ENCODE measurements at places on chromosomes 2 and 18.

DNA sequence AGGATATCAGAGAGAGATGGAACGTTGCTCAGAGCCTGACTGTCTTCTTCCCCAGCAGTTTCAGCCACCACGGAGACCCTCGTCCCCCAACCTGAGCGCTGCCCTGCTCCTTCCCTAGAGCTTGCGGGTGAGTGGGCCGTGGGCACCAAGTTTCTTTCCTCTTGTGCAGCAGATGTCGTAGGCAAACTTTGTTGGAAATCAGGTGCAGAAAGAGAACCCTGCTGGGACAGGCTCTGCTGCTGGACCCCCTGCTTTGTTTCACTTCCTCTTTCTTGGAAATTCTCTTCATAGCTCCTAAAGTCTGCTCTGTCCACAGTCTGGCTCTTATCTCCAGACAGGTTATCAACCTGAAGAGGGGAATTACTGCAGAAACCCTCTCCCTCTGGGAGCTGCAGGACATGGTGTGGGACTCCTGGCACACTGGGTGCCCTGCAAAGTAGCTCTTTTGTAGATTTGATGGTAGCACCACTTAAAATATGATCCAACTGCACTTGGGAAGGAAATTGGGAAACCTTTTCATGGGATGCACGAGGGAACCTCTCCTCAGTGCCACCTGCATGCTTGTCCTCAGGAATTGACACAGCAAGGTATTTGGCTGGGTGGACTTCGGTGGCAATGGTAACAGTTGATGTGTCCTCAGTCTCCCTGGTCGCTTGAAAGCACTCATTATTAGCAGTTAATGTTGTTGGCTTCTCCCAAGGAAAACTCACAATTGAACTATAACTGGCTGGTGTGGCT lies 92.2 kb downstream of the ALPK2 start:
- no peak for DNase-seq

DNA sequence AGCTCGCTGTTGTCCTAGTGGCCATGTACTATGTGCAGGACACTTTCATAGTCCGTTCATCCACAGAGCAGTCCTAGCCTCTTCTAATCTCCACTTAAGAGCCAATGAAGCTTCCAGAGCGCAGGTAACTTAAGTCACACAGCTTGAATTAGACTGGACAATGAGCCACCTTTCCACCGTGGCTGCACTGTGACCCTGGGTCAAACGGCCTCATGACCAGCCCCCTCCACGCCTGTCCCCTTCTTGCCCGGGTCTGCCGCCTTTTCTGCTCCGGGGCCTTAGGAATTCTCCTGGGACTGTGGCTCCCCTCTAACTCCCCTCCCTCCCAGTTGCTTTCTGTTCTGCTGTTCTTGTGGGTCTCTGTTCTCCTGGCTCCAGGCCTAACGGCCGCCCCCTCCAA lies 8.4 kb upstream of the PRKCE start:
- no peak for DNase-seq

DNA sequence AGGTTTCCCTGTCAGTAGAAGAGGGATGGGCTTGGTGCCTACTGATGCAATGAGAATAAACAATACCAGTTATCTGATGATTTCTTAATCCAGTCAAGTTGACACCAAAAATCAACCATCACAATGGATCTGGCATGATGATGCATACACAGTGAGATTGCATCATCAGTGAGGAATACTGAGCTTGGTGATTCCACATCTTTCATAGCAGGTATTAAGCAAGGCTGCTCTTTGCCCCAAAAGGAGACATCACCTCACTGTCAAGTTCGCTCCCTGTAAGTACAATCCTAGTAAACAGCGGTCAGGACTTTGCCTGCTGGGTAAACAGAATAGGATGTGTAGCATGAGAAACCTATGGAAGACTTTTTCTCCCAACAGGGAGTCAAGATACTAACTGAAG lies 282.7 kb upstream of the CDH2 start:
- no peak for DNase-seq

- DNase-seq = no peak
These were observed 112.5 kb downstream of the KCNF1 start for GRCh38 chr2:11024259-11024645.

GRCh38 chr2:205969584-205969983 lies 116.4 kb downstream of the INO80D start:
- no peak for DNase-seq

DNA sequence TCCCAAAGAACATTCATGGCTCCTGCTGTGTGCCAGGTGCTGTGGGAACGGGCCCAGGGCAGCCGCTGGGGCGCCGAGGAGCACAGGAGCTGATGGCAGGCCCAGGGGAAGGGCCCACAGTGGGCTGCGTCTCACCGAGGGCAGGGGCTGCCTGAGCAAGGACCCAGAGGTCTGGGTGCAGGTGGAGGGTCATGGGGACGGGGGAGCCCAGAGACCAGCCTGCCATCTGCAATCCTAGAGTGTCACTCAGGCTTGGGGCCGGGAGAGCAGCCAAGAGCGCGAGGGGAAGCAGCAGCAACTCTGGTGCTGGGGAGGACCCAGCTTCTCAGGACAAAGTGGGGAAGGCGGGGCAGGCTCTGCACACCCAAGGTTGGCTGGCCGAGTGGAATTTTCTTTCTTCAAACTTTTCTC lies 207.4 kb downstream of the HDAC4 start:
- DNase-seq = no peak

GRCh38 chr2:204265681-204266181 lies 279.5 kb upstream of the PARD3B start:
- no peak for DNase-seq

- no peak for DNase-seq
These were observed 9.9 kb upstream of the WNT6 start for GRCh38 chr2:218849721-218850120.
